Pancreas (tissue), 10 donors: ENCODE measurements at places on chromosomes 3 and 15.

- DNase-seq: no peak
These were observed 2.9 kb upstream of the P2RY12 start for GRCh38 chr3:151387432-151387831.

DNA sequence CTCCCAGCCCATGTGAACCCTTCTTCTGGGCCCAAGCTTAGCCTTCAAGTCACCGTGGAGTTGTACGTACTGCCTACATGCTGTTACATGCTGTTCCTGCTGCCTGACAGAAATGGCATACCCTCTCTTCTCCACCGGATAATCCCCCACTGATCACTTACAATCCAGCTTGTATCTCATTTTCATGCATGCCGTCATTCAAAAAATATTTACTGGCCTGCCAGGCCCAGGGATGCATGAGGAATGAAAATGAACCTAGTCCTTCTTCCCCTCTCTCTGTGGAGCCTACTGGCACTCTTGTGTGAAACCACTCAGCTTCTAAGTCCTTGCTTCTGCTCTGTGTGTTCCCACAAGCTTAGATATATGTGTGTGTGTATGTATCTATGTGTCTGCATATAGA, 60.6 kb downstream of the WNT5A start:
- DNase-seq: no peak

DNA sequence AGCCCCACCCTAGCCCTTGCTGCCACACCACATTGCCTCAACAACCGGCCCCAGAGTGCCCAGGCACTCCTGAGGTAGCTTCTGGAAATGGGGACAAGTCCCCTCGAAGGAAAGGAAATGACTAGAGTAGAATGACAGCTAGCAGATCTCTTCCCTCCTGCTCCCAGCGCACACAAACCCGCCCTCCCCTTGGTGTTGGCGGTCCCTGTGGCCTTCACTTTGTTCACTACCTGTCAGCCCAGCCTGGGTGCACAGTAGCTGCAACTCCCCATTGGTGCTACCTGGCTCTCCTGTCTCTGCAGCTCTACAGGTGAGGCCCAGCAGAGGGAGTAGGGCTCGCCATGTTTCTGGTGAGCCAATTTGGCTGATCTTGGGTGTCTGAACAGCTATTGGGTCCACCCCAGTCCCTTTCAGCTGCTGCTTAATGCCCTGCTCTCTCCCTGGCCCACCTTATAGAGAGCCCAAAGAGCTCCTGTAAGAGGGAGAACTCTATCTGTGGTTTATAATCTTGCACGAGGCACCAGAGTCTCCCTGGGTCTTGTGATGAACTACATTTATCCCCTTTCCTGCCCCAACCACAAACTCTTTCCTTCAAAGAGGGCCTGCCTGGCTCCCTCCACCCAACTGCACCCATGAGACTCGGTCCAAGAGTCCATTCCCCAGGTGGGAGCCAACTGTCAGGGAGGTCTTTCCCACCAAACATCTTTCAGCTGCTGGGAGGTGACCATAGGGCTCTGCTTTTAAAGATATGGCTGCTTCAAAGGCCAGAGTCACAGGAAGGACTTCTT, 39.1 kb downstream of the MESD start:
- no peak for DNase-seq

GRCh38 chr15:78454992-78455391, 17.0 kb downstream of the IREB2 start:
- DNase-seq: no peak

GRCh38 chr3:192861972-192862371, 55.7 kb downstream of the MB21D2 start:
- DNase-seq: no peak

DNA sequence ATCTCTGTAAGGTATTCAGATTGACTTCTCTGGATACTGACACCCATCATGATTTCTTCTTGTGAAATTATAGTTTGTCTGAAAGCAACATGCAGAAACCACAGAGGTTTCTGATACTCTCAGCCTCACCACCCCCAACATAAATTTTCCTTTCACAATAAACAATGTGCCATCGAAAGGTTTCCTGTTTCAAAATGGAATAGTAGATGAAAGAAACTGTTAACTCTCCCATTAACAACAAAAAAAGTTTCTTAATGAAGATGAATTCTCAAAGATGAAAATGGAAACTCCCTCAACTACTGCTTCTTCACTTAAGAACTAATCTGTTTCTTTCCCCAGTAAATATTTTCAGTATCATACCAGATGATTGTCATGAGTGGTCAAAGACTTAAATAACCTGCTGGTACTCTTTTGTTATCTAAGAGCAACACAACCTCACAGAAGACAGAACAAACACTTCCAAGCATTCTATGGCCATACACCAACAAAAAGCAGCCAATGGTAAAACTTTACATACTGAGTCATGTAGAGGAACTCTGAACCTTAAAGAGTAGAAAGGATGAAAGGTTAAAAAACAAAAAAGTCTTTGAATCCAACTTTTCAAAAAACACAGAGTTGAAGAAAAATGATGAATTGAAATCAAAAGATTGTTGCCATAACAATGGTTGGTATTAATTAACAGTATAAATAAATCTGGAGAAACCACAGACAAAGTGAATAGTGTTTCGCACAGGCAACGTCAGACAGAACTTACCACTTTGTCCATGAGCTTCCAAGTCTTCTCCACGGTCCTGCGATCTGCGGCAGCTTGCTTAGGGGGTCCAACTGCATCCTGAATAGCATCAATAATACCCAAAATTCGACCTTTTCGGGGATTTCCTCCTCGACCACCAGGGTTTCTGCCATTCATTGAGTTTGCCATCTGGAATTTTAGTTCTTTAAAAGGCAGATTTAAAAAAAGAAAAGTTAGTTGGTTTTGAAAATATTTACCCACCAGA, 1.9 kb downstream of the CBLB start:
- no peak for DNase-seq

GRCh38 chr3:27454914-27455313, 29.3 kb downstream of the SLC4A7 start:
- DNase-seq: no peak

DNA sequence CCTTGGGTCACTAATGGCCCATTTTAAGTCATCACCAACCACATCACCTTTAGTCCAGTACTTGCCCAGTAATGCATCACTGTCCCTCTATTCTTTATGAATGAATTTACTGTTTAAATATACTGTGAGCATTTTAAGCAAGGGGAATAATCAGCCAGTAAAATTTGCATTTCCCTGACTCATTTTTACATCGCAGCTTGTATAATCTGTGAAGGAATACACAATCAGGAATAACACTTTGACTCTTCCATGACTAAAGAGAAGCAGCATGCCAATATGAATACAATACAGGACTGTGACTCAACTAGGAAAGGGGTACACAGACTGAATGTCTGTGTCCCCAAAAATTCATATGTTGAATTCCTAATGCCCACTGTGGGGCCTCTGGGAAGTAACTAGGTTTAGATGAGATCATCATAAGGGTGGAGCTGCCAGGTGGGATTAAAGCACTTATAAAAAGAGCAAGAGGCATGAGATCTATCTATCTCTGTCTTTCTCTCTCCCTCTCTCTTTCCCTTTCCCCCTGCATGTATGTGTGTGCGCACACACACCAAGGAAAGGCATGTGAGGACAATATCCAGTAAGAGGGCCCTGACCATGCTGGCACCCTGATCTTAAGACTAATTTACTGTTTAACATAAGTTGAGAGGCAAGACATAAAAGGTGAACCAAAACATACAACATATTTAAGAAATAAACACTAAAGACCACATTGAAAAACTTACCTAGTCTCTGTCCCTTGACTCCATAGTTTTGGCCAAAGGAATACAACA, 12.1 kb downstream of the B4GALT4 start:
- no peak for DNase-seq

- no peak for DNase-seq
These were observed 206.0 kb downstream of the RBMS3 start for GRCh38 chr3:29486917-29487316.

- no peak for DNase-seq
These were observed 13.3 kb downstream of the CHST13 start for GRCh38 chr3:126537116-126537729.

DNA sequence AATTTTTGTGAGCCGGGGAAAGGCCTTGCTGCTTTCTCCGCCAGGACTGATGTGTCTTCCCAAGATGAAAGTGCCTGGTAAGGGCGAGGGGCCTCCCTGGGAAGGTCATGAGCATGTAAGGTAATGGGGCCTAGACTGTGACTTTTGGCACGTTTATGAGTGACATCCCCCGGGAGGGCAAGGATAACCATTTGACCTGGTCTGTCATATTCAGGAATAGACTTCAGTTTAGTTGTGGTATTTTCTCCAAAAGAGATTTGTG, 631 bp upstream of the CNBP start:
- DNase-seq: no peak

GRCh38 chr3:142961539-142961938, 1.9 kb downstream of the PAQR9 start:
- no peak for DNase-seq

DNA sequence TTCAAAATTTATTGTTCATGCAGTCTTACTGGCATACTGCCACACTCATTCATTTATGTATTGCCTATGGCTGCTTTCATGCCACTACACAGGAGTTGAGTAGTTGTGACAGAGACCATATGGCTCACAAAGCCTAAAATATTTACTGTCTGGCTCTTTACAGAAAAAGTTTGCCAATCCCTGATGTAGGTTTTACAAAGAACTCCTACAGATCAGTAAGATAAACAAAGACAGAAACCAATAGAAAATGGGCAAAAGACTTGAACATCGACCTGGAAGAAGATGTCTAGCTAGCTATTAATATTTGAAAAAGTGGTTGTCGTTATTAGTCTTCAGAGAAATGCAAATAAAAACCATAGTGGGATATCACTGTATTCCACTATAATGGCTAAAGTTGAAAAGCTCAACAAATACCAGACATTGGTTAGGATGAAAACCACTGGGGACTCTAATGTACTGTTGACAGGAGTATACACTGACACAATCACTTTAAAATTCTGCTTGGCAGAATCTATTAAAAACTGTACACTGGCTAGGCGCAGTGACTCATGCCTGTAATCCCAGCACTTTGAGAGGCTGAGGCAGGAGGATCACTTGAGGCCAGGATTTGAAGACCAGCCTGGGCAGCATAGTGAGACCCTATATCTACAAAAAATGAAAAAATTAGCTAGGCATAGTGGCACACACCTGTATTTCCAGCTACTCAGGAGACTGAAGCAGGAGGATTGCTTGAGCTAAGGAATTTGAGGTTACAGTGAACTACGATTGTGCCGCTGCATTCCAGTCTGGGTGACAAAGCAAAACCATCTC, 87.7 kb downstream of the NEO1 start:
- DNase-seq: no peak

DNA sequence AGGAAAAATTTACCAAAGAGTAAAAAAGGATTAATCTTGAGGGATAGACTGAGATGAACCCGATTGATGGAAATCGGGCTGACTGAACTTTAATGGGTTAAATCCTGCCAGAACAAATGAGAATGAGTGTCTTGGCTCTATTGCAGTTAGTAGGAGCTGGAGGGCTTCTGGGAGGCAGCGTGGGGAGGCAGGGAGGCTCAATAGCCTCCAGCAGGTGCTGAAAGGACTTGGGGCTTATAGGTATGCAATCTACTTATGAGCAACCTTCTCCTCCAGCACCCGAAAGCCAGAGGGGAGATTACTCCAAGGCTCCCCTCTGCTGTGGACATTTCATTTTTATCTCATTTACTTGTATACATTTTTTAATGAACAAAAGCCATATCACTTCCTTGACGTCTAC, 1.0 kb upstream of the CRYBG3 start:
- DNase-seq: no peak

- DNase-seq: no peak
These were observed 56.8 kb downstream of the SETMAR start for GRCh38 chr3:4359805-4360502.

- DNase-seq: no peak
These were observed 97.1 kb upstream of the SLC6A6 start for GRCh38 chr3:14305324-14305723.

DNA sequence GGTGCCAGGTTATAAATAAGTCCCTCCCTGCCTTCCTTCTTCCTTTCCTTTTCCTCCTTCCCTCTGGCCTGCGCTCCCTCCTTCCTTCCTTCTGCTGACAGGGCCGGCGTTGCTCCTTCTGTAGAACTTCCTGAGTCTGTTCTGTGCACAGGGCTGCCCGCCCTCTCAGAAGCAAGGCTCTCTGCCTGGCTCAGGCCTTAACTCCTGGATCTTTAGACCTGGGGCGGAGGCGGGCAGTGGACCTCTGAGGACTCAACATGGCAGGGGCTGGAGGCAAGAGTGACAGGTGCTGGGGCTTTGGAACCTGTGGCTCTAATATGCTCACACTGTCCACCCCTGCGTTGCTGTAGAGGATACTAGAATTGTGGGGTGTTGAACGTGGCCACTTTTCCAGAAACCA, 86.4 kb upstream of the SEC13 start:
- no peak for DNase-seq

DNA sequence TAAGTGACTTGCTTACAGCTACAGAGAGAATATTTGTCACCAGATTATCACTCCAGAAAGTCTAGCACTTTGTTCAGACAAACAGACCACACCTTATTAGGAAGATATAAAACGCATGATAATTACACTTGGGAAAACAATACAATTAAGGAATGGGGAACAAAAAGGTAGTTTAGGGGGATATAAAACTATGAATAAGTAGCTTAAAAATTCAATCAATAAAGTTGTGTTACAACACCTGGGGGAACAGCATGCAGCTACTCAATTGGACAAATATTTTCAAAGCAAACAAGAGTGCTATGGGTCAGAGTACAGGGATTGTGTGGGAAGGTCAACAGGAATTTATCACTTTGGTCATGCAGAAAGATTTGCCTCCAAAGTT, 15.1 kb downstream of the CLDN1 start:
- DNase-seq: peak; percentile 25

GRCh38 chr3:125212509-125213363, at the start of gene SLC12A8:
TSS of gene SLC12A8 (minus strand) at chr3:125212748. CDS start at chr3:125211349, 1,399 bp downstream.
- DNase-seq: peak; percentile 39

GRCh38 chr3:170089862-170090600, 52.2 kb downstream of the GPR160 start:
- no peak for DNase-seq

DNA sequence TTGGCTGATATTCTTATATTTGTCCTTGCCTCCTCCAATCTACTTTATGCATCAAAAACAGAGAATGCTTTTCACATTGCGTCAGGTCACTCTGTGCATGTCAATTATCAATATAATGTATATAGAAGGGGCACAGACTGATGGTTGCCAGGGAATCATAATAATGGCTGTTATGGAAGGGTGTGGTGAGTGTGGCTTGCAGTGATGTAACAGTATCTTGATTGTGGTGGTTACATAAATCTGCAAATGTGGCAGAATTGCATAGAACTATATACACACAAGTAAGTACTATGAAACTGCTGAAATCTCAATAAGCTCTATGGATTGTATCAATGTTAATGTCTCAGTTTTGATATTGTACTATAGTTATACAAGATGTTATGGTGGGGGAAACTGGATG, 228.6 kb downstream of the TJP1 start:
- no peak for DNase-seq

DNA sequence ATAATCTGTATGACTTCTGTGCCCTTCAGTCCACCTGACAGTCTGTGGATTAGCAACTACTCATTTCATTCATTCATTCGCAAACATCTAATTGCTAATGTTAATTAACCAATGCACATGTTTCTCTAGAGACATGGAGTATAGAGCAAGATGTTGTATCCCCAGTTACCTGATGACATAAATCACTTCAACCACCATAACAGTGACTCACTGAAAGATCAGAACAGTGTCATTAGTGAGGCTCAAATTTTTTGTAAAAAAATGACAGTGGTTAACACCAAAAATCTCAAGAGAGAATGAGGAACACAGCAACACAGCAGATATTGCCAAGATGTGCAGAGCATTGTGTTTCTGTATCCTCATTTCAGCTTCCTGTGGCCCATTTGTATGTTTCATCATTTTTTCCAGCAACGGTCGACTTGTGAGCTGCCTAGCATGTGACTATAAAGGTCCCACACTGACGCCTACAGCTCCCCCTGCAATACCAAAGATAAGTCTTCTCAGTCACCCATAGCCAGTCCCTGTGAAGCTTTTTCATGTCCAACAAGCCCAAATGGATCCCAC, 3.7 kb upstream of the PLD1 start:
- DNase-seq: no peak
